ENCODE measurements at places on chromosomes 5 and 9.

GRCh38 chr9:131046581-131047202 is 37.7 kb downstream of the LAMC3 start:
- peak; percentile 85 for DNase-seq

- DNase-seq, result no peak
Measured at GRCh38 chr5:147487031-147487750, 22.7 kb downstream of the DPYSL3 start.

- no peak for DNase-seq
Measured at GRCh38 chr5:153496835-153497234, 6.4 kb downstream of the GRIA1 start.

- DNase-seq, result no peak
Measured at GRCh38 chr9:126582427-126582826, 31.3 kb upstream of the LMX1B start.

DNA sequence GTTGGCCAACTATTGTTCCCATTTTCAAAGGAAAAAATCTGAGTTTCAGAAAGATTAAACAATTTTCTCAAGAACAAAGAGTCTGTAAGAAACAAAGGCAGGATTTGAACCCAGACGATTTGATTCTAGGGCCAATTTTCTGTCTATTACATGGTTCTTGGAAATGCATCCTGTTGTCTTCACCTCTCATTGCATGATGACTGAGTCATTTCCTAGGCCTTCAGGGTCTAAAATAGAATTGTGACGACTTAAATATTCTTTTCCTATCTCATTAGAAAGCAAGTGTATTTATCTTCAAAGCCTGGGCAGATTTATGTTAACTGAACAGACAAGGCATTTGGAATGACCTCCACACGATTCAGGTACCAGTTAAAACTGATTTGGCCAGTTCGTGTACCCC is 512.9 kb downstream of the NTRK2 start:
- no peak for DNase-seq

DNA sequence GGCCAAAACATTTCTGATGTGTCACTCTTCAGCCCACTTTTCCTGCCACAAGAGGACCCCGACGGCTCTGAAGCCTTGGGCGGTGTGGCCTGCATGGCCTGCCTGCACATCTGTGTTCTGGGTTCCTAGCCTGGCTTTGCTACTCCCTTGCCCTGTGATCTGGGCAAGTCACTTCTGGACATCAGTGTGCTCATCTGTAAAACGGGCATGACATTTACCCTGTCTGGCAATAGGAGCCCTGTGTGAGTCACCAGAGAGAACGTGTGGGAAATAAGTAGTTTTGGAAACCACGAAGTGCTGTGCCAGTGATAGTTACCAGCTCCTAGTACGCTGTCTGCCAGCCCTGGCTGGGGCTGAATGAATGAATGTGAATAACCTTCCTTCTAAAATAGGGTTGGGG is 90.8 kb downstream of the MACROH2A1 start:
- DNase-seq, result no peak

DNA sequence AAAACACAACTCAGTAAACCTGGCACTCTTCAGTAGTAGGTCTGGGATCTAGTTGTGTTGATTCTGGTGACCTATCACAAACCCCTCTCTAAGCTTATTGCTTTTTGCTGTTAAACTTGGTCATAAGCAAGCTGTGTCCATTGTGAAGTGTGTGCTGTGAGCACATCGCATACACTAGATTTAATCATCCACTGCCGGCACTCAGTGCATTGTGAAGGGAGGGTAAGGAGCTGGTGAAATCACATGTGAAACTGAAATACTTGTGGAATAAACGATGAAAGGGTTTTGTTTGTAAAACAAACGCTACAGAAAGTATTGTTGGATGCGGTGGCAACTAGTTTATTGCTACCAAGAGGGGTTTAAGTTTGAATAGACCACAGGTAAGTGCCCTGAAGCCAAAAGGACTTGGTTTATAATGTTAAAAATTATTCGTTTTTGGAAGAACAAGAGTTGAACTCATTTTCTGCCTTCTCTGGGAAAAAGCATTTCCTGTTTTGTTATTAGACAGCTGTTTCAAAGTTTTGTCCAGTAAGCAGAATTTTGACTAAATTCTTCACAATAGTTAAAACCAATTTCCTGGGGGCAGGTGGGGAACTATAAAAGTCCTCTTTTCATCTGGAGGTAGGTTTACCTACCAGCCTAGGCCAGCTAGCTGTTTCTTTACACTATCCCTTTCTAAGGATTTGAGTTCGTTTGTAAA is 24.6 kb downstream of the TJP2 start:
- DNase-seq, result no peak

DNA sequence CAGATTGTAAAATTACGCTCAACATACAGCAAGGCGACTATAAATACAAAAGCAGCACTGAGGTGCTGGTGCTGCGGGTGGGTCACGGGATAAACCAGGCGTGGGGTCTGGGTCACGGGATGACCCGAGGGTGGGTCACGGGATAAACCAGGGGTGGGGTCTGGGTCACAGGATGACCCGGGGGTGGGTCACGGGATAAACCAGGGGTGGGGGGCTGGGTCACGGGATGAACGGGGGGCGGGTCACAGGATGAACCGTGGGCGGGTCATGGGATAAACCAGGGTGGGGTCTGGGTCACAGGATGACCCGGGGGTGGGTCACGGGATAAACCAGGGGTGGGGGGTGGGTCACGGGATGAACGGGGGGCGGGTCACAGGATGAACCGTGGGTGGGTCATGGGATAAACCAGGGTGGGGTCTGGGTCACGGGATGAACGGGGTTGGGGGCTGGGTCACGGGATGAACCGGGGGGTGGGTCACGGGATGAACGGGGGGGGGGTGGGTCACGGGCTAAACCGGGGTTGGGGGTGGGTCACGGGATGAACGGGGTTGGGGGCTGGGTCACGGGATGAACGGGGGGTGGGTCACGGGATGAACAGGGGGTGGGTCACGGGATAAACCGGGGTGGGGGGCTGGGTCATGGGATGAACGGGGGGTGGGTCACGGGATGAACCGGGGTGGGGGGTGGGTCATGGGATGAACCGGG is 30.2 kb upstream of the SLC9A3 start:
- DNase-seq, result no peak

DNA sequence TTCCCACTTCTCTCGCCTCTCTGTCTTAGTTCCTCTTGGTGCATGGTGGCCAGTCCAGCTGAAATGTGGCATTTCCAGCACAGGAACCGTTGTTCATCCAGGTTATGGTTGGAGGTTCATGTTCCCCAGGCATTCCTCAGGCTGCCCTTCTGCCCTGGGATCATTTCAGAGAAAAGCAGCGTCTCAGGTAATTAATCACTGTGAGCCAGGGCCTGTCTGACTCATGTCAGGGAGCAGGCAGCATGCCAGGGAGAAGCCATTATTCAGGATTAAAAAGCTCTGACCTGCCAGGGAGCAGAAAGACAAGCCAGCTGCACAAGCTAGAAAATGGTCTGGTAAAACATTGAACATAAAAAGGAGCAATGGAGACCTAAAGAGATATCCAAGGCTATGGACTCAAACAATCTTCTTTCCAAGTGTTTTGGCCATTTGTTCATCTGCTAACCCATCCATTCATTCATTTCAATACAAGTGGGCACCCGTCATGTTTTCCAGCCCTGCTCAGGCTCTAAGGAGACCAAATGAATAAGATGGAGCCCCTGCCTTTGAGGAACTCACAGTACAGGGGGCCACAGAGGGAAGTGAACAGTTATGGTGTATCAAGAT is 241.4 kb downstream of the DRD1 start:
- no peak for DNase-seq

GRCh38 chr5:113040672-113041260 is 64.2 kb downstream of the DCP2 start:
- no peak for DNase-seq

DNA sequence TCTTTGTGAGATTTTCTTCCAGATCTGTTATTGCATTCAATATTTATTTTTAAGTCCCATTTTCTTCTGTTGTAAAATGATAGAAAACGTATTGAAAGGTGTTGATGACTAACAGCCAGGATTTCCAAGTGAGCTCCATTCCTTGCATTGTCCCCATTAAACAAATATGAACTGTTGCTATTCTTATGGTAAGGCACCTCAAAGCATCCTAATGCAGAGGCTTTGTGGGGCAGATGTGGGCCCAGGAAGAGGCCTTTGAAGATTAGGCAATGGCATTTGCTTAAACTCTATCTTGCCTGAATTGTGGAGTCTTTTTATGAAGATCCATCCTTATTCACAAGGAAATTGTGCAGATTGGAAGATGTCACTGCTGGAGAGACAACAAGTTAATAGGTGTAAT is 38.9 kb downstream of the NTRK2 start:
- DNase-seq, result no peak

DNA sequence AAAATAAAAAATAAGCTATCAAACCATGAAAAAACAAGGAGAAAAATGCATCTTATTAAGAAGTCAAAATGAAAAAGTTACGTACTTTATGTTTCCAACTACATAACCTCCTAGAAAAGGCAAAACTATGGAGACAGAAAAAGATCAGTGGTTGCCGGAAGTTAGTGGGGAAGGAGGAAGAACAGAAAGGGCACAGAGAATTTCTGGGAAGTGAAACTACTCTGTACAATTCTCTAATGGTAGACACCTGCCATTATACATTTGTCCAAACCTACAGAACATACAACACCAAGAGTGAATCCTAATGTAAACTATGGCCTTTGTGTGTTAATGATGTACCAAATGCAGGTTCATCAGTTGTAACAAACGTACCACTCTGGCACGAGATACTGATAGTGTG is 25.3 kb downstream of the SMU1 start:
- no peak for DNase-seq

DNA sequence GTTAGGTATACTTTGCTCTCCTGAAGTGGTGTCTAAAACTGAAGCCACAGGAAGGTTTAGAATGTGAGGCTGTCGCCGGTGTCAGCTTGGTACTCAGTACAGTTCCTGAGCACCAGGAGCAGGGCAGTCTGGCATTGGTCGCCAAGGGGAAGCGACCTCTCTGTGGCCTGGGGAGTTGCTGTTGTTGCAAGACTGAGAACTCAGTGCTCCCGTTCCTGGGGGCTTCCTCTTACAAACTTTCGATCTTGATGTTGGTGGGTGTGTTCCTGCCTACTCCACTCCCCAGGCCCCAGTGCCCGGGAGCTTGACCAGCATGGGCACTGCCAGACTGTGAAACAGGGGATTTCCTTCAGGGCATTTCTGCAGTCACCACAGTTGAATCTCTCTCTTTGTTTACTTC is 52.4 kb upstream of the PPARGC1B start:
- DNase-seq, result no peak

DNA sequence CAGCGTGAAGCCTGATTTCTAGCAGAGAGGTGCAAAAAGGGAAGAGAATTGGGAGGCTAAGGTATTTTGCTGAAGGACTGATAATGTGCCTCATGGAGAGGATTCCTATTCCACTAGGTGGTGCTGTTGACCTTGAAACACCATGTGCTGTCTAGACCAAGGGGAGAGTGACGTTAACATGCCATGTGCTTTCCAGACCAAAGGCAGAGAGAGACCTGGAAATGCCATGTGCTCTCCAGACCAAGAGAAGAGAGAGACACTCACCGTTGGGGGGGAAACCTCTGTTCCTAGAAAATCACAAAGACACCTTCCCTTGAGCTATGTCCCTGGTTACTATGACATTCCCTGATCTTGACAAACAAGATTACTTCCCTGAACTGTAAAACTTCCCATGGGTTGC is 286.0 kb upstream of the TUSC1 start:
- no peak for DNase-seq

DNA sequence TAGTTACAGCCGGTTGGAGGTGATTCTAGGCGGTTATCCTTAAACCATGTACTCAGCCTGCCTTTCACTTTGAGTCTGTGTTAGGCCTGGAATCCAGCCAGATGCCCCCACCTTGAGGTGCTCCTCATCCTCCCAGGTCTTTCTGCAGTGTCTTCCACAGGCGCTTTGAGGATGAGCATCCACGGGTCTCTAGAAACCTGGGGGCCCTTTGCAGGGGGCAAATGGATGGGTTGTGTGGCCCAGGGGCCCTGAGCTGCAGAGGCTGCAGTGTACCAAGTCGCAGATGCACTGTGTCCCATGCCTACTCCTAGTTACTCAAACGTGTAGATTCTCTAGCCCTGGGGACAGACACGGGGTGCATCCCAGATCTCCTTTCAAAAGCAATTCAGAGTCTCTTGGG is 242.1 kb upstream of the IRX1 start:
- DNase-seq, result no peak

GRCh38 chr9:27003426-27004077 is 1.9 kb downstream of the LRRC19 start:
- DNase-seq, result no peak

GRCh38 chr5:97628807-97629206 is 445.8 kb upstream of the RIOK2 start:
- DNase-seq, result no peak

- DNase-seq, result no peak
Measured at GRCh38 chr9:78213712-78214111, 22.2 kb upstream of the CEP78 start.

GRCh38 chr5:171449426-171449825 is 30.0 kb downstream of the FGF18 start:
- DNase-seq, result no peak

DNA sequence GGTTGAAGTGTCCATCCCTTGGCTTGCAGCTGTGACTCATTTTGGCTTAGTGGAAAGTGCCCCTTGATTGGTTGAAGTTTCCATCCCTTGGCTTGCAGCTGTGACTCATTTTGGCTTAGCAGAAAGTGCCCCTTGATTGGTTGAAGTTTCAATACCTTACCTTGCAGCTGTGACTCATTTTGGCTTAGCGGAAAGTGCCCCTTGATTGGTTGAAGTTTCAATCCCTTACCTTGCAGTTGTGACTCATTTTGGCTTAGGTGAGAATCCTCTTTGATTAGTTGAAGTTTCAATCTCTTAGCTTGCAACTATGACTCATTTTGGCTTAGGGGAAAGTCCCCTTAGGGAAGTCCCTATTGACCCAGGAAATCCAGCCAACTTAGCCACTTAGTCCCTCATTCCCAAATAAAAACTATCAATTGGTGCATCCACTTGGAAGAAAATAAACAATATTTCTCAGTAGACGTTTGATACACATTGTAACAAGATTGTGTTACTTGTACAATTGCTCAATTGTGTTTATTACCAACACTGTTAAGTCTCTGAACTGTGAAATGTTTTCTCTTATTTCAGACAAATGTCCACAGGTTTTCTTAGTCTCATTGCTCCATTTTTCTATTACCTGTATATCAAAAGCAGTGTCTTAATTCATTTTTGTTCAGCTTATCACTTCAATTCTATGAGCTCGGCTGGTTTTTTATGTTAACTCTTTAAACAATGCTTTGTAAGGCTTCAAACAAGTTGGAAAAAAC is 2308.8 kb upstream of the ACO1 start:
- peak; percentile 34 for DNase-seq

GRCh38 chr9:83006378-83006777 is 56.6 kb downstream of the RASEF start:
- DNase-seq, result no peak

GRCh38 chr9:87836951-87837705 is 45.5 kb upstream of the SPATA31E1 start:
- no peak for DNase-seq

Measured in activated T-cell treated with anti-CD3 and anti-CD28 coated beads, Interleukin-2, amount 50 U/mL, for 24 hours (primary cell).